ENCODE measurements at places on chromosomes 2 and 18.

DNA sequence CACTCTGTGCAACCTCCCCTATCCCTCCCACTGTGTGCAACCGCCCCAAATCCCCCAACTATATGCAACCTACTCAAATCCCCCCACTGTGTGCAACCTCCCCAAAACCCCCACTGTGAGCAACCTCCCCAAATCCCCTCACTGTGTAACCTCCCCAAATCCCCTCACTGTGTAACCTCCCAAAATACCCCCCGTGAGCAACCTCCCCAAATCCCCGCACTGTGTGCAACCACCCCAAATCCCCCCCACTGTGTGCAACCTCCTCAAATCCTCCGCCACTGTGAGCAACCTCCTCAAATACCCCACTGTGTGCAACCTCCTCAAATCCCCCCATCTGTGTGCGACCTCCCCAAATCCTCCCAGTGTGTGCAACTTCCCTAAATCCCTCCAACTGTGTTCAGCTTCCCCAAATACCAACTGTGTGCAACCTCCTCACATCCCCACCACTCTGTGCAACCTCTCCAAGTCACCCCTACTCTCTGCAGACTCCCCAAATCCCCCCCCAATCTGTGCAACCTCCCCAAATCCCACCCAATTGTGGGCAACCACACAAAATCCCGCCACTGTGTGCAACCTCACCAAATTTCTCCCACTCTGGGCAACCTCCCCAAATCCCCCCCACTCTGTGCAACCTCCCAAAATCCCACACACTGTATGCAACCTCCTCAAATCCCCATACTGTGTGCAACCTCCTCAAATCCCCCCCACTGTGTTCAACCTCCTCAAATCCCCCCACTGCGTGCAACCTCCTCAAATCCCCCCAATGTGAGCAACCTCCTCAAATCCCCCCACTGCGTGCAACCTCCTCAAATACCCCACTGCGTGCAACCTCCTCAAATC lies 114.1 kb downstream of the TPO start:
- no peak for DNase-seq

GRCh38 chr18:457521-458412 lies 42.7 kb downstream of the COLEC12 start:
- no peak for DNase-seq

- no peak for DNase-seq
Observed at GRCh38 chr18:43917520-43917919, 640.2 kb upstream of the SYT4 start.

DNA sequence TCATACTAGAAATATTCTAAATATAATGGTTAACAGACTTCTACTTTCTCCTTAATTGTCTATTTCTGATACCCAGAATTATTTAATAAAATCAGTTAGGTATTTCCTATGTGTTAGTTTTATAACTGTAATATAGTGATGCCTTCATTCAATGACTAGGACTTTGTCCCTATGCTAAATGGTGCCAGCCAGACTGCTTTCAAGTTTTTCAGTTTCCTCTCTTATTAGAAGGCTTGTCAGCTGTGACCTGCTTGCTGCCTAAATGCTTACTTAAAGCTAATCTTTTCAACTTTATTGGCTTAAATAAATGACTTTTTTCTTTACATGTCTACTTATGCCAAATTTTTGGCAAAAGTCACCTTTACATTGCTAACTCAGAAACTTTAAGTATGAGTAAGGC lies 30.7 kb downstream of the BAZ2B start:
- no peak for DNase-seq

- DNase-seq: no peak
Observed at GRCh38 chr18:34219651-34220050, 5.1 kb downstream of the NOL4 start.

GRCh38 chr2:172293952-172294351 lies 133.4 kb upstream of the ITGA6 start:
- DNase-seq: no peak

- no peak for DNase-seq
Observed at GRCh38 chr2:177289824-177290628, 25.5 kb upstream of the NFE2L2 start.

GRCh38 chr2:64524604-64525316 lies 632 bp downstream of the AFTPH start:
- peak; percentile 31 for DNase-seq

GRCh38 chr2:147182260-147182659 lies 662.6 kb upstream of the ACVR2A start:
- DNase-seq: peak; percentile 34

DNA sequence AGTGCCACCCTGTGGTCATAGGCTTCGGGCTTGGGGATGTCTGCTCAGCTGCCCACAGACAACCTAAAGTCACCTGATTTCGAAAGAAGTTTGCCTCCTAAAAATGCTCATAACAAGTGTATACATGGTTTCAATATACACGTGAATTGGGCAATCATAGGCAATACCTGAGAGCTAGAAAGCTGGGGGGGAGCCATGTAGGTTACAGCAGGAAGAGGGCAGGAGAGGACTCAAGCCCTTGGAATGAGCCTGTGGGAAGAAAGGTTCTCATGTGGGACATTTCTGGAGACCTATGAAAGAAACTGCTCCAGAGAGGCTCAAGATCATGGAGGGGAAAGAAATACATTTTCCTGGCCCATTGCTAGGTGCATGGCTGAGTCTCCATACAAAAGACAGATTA lies 109.7 kb downstream of the ACOXL start:
- no peak for DNase-seq

- no peak for DNase-seq
Observed at GRCh38 chr18:60649842-60650536, 277.4 kb upstream of the MC4R start.

- DNase-seq: no peak
Observed at GRCh38 chr18:66013969-66014368, 263.2 kb downstream of the CDH7 start.

GRCh38 chr2:5290900-5291546 lies 401.2 kb upstream of the SOX11 start:
- DNase-seq: no peak

DNA sequence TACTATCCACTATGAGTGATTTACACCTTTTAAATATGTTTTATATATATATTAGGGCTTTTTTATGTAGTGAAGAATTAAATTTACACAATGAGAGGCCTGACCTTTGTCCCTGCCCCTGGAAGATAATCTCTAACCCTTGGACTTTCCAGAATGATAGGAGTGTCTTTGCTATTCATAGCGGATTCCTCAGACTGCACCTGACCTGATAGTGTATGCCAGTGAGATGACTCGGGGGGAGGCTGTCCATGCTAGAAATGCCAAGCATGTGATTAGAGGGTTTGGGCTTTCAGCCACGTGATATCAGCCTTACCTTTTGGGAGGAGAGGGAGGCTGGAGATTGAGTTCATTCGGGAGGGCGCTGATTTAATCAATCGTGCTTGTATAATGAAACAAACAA lies 44.1 kb upstream of the LHCGR start:
- no peak for DNase-seq

DNA sequence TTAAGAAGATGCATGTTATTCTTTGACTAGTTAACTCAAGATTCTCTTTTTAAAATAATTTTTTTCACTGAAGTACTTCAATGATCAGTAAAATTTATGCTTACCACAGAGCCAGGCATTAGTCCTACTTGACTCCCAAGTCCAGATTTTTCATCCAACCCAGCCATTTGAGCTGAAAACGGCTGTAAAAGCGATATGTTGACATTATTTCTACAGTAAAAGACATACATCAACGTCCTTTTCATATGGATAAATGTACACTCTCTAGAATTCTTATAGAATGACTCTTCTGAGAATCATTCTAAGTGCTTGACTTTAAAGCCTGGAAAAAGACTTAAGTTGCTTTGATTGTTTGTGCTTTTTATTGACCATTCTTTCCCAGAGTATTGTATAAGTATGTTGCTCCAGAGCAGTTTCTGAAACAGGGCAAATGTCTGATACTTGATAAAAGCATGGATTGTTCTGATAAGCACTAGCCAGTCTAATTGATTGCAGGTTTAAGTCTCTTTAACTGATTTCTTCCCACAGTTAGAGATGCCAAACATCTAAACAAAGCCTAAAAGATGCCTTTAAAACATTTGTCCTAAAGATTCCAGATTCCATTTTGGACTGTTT lies 90.9 kb downstream of the COL5A2 start:
- no peak for DNase-seq

- no peak for DNase-seq
Observed at GRCh38 chr2:213281156-213281555, 3.1 kb upstream of the SPAG16 start.

GRCh38 chr2:101307950-101308431 lies 510 bp downstream of the RNF149 start:
- no peak for DNase-seq
